ENCODE measurements at places on chromosomes 6 and 20.
A peak's percentile ranks its signal among the peaks of the same experiment; 100 is the strongest.

GRCh38 chr6:44176762-44177509 is 18.3 kb downstream of the CAPN11 start:
- DNase-seq = peak; percentile 51

DNA sequence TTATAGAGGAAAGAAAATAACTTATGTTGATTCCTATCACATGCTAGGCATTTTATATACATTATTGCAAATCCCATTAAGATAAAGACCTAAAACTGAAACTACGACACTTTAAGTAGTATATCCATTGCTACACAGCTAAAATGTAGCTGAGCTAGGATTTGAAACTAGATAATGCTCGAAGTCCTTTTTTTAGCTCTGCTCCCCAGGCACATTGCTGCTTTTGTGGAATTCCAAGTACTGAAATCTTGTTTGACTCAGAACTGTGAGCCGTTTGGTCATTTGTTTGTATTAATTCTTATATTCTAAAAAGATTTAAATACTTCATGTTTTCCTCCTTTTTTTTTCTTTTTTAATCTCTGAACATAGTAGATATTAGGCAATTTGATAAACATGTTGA is 644.8 kb downstream of the HACE1 start:
- no peak for DNase-seq

- peak; percentile 41 for DNase-seq
These were observed 796 bp downstream of the SENP6 start for GRCh38 chr6:75602246-75603105.

- no peak for DNase-seq
These were observed 526.6 kb upstream of the JAG1 start for GRCh38 chr20:11200423-11200822.

GRCh38 chr20:23011008-23011721 is 23.9 kb upstream of the SSTR4 start:
- DNase-seq = no peak
